CD4-positive, alpha-beta T cell treated with Interleukin-6 for 4 hours (primary cell): ENCODE measurements at places on chromosomes 13 and 19.

GRCh38 chr19:50717891-50718254, 1.7 kb downstream of the SHANK1 start:
- DNase-seq, result no peak

DNA sequence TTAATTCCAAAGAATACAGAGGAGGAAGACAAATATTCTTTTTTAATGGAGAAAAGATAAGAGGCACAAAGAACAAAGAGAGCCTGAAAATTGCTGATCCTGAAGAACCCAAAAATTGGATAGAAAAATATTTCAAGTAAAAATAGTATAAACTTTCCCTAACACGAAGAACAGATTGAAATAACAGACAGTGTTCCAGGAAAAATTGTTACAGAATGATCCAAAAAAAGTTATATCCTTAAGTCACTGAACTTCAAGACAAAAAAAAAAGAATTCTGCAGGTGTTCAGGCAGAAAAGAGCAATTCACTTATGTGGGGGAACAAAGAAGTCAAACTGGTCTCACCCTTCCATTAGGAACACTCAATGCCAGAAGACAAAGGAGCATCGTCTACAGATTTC, 160.2 kb downstream of the KLF12 start:
- no peak for DNase-seq

- DNase-seq, result no peak
Measured at GRCh38 chr13:40999416-40999815, 19.7 kb downstream of the ELF1 start.

GRCh38 chr13:106479929-106480328, 55.5 kb downstream of the EFNB2 start:
- DNase-seq, result no peak

DNA sequence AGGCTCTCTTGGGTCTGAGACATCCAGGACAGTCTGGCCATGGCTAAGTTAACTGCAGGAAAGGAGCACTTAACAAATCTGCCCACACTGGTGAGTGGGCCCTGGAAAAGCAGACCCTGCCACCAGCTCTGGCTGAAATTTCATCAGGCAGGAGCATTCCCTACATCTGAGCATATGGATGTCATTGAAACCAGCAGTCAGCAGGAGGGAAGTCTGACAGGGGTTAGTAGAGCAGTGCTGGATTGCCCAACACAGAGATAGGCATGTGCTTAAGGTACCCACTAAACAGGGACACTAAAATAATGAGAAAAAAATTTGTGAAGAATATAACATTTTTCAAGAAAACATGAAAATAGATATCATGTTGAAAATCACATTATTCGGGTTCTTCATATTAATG, 13.6 kb upstream of the ACOD1 start:
- no peak for DNase-seq

- DNase-seq, result no peak
Measured at GRCh38 chr13:102484329-102484728, 82.5 kb upstream of the FGF14 start.

GRCh38 chr19:13181747-13182388, 31.7 kb downstream of the IER2 start:
- DNase-seq, result peak; percentile 46

GRCh38 chr19:14030997-14031718, 404 bp upstream of the IL27RA start:
- peak; percentile 88 for DNase-seq

GRCh38 chr19:33957804-33958203, 161.1 kb downstream of the KCTD15 start:
- no peak for DNase-seq
